Panc1 (cell line): ENCODE measurements at places on chromosomes 7 and 10.

DNA sequence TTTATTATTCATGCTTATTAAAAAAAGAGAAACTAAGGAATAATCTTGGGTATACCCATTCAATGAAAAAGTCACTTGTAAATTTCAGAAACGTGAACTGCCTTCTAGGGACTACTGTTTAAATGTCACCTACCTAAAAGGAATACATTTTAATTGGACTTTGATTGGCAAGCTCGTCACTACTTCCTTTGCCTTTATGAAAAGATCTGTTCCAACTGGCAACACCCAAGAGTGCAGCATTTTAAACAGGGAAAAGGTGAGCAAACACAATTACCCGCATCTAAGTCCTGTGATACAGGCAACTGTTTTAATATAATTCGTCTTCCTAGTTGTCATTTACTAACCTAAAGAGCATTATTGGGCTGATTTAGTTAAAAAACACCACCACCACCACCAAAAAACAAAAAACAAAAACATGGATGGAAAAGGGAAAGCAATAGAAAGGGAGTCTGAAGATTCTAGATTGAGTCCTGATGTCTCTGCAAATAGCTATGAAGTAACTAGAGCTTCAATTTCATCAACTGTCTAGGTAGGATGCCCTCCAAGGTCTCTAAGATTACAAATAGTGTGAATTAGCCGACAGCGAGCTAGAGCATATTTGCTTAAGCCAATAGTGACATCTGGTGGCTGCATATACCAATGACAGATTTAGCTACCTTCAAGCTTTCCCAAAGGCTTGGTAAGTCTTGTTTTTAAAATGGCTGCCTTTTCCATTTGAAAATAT lies 33.8 kb upstream of the ICA1 start:
- DNase-seq, result peak; percentile 81

GRCh38 chr7:8724080-8724718 lies 290.8 kb downstream of the NXPH1 start:
- DNase-seq, result peak; percentile 20

DNA sequence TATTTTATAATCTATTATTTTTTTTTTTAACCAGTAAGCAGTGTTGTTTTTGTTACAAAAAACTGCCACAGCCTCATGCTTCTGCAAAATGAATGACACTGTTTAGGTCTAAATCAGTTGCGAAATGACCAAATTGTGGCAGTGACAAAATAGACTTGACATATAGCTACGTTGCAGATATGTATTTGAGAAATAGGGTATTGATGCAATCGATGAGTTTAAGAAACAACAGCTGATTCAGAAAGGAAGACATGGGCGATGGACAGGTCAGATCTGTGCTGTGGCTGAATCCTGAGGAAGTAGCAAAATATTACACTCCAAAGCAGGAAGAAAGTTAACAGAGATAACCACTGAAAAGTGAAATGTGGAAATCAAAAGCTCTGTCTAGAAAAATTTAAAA lies 89.0 kb upstream of the STEAP4 start:
- DNase-seq, result no peak

- no peak for DNase-seq
Observed at GRCh38 chr10:102509387-102509786, 5.6 kb downstream of the SUFU start.

GRCh38 chr7:44797329-44798258 lies 1.1 kb downstream of the PPIA start:
- peak; percentile 69 for DNase-seq

- no peak for DNase-seq
Observed at GRCh38 chr7:50752422-50752821, 30.3 kb downstream of the GRB10 start.

- no peak for DNase-seq
Observed at GRCh38 chr7:78691584-78691983, 761.9 kb downstream of the MAGI2 start.

GRCh38 chr7:158399762-158400161 lies 187.9 kb downstream of the PTPRN2 start:
- DNase-seq, result no peak

DNA sequence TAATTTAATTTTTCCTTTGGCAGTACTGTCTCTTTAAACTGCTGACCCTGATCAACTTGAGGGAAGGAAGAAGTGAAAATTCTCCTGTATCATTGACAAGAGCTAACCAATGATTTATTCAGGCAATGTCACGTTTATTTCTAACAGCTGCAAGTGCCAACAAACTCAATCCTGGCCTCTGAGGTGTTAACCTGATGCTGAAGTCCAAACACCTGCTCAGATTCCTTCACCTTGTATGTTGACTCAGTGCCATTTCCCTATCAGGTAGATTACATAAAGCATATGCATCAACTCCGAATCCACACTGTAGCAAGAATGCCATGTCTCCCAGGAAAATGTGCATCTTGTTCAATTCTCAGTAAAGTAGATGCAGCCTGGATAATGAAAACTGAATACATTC lies 820.0 kb downstream of the XPNPEP1 start:
- no peak for DNase-seq

GRCh38 chr10:91238191-91238590 lies 17.7 kb downstream of the PCGF5 start:
- no peak for DNase-seq

DNA sequence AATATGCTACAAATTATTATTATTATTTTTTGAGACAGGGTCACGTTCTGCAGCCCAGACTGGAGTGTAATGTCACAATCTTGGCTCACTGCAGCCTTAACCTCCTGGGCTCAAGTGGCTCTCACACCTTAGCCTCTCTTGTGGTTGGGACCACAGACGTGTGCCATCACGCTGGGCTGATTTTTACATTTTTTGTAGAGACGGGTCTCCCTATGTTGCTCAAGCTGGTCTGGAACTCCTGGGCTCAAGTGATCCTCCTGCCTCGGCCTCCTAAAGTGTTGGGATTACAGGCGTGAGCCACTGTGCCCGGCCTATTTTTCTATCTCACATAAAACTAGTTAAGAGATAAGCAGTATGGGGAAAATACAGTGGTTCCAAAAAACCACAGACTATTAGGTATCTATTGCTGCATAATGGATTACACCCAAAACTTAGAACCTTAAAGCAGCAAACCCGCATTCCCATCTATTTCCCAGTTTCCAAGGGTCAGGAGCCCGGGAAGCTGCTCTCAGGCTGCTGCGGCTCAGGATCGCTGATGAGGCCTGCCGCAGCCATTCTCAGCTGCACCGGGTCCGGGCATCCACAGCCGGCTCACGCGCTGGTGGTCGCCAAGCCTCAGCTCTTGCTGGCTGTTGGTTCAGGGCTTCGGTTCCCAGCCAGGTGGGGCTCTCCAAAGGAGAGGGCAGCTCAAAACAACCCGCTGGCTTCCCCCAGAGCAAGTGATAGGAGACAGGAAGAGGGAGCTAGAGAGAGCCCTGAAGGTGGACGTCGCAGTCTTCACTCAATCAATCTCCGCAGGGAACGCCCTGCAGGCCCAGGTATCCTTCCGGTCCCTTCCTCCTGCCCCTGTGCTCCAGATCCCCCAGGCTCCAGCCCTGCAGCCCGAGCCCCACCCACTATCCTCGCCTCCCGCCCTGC lies 128.2 kb downstream of the UBE2H start:
- peak; percentile 62 for DNase-seq

- no peak for DNase-seq
Observed at GRCh38 chr10:51087114-51087513, 12.8 kb downstream of the PRKG1 start.

- DNase-seq, result no peak
Observed at GRCh38 chr10:36500266-36500665, 625.1 kb upstream of the ANKRD30A start.

- no peak for DNase-seq
Observed at GRCh38 chr10:101745074-101745696, 30.7 kb downstream of the FGF8 start.

GRCh38 chr7:29102558-29103151 lies 43.7 kb downstream of the CPVL start:
- DNase-seq, result peak; percentile 32
